ENCODE measurements at places on chromosomes 6 and 20. TPM values are rescaled to one million over a fixed set of nuclear protein-coding genes. Genes with fewer than 3 reads are reported as not detected.

Gene C6orf52
- 0.99 TPM for total RNA-seq

Gene LPA
- total RNA-seq: 1.2 TPM

Gene PNLDC1
- 0.10 TPM for total RNA-seq

Gene SPATS1
- 0.30 TPM for total RNA-seq

Gene CLIC1
- 322 TPM for total RNA-seq

Gene PRR18
- total RNA-seq: 3.2 TPM

Gene KIF25
- total RNA-seq: not detected

Gene THBD
- 14.8 TPM for total RNA-seq

Gene SPTLC3
- total RNA-seq: 53.6 TPM

Gene IRF4
- total RNA-seq: 0.50 TPM

Gene C2
- 23.1 TPM for total RNA-seq

Gene SIRPD
- total RNA-seq: not detected

Gene PXMP4
- total RNA-seq: 13.5 TPM

Gene EPB41L1
- 152 TPM for total RNA-seq

Gene STX11
- total RNA-seq: 0.94 TPM

Gene C6orf132
- 0.10 TPM for total RNA-seq

Gene EYS
- total RNA-seq: 3.5 TPM

Gene BMP5
- total RNA-seq: 11.1 TPM

Gene LINC00237
- 4.4 TPM for total RNA-seq

Gene RSPH4A
- 19.2 TPM for total RNA-seq

Gene NT5E
- 15.7 TPM for total RNA-seq

Data from spinal cord (tissue), 10 donors.